ENCODE measurements at places on chromosomes 12 and 14.

GRCh38 chr14:99350751-99351150, 78.8 kb upstream of the BCL11B start:
- DNase-seq, result no peak

- DNase-seq, result no peak
Measured at GRCh38 chr14:105761842-105762241, 235.5 kb downstream of the TMEM121 start.

DNA sequence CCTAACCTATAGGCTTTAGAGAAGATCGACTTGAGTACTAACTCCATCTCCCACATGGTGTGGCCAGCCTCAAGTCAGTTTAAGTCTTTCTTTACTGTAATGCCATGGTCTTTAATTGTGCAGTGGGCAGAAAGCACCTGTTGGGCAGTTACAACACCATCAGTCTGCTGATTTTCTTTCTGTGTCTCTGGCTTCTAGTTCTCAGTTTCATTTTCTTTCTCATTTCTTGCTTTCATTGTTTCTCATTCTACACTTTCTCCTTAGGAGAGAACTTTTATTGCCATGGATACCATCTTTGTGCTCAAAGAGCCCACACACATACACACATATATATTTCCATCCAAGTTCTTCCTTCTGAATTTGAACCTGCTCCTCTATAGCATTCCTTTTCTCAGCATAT, 96.1 kb upstream of the SLC16A7 start:
- no peak for DNase-seq

DNA sequence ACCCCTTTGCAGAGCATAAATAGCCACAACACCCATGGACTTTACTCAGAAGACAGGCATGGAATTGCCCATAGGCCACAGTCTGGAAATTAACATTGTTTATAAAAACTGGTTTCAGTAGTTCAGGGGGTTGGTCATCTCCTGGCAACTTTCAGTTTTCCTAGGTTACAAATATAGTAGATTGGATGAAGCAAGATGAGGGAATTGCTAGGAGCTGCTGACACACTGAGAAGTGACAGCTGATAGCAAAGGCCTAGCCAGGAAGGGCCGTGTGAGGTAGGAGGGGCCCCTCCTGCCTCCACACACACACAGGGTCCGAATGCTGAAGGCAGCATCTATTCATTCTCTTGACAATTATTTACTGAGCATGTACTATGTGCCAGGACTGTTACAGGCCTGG, 8.3 kb downstream of the GALNT16 start:
- DNase-seq, result no peak

DNA sequence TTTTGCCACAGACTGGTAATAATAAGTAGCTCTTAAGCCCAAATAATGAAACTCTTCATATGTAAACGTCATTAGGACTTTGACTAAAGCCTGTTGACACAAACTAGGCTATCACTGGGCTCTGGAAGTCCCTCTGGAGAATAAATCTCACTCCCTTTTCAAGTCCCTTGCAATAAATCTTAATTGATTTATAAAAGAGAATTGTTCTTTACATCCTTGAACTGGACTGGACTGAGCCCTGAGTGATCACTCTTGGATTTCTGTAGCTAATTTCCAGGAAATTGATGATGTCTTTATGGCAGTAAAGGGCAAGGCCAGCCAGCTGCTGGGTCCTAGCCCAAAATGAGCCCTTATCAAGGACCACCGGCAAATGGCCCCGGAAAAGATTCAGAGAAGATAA, 1162.7 kb downstream of the BCL11B start:
- no peak for DNase-seq

DNA sequence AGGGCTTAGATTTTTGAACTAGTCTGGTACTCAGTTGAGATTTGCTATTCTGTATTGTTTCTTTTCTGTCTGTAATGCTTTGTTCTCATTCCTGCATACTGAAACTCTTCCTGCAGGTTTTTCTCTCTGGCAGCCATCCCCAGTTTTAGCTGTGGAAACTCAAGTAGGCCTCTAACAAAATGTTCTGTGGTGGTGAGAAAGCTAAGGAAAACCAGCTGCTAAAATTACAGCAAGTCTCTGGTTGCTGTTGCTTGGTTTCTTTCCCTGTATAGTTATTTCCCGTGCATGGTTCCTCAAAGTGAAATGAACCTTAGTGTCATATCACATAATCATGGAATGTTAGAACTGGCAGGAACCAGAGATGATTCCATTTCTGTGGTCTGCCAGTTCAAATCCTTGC, 442.5 kb downstream of the NRXN3 start:
- DNase-seq, result no peak

GRCh38 chr14:20460458-20461224, 593 bp downstream of the PIP4P1 start:
- no peak for DNase-seq

GRCh38 chr12:42648061-42648460, 58.5 kb upstream of the PRICKLE1 start:
- no peak for DNase-seq

GRCh38 chr14:65156568-65157366, 54.5 kb upstream of the MAX start:
- DNase-seq, result peak; percentile 87

- DNase-seq, result no peak
Measured at GRCh38 chr12:113057565-113058485, 1.3 kb downstream of the DTX1 start.

DNA sequence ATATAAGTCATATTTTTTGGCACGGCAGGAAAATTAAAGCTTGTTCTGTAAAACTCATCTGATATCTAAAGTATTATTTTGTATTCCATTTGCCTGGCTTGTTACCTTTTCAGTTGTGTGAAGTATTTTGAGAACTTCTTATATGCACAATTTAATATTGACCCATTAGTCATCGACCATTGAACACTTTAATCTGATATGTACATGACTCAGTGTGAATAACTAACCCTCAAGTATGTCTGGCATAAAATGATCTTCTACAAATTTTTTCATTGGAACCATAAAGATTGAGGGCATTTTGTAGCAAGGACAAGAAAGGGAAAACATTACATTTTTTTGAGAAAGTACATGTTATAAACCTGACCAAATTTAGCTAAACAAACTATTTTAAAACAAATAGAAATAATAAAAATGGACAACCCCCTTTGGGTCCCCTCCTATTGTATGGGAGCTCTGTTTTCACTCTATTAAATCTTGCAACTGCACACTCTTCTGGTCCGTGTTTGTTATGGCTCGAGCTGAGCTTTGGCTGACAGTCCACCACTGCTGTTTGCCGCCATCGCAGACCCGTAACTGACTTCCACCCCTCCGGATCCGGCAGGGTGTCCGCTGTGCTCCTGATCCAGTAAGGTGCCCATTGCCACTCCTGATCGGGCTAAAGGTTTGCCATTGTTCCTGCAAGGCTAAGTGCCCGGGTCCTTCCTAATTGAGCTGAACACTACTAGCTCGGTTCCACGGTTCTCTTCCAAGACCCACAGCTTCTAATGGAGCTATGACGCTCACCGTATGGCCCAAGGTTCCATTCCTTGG, 118.8 kb downstream of the SLC6A15 start:
- DNase-seq, result no peak

DNA sequence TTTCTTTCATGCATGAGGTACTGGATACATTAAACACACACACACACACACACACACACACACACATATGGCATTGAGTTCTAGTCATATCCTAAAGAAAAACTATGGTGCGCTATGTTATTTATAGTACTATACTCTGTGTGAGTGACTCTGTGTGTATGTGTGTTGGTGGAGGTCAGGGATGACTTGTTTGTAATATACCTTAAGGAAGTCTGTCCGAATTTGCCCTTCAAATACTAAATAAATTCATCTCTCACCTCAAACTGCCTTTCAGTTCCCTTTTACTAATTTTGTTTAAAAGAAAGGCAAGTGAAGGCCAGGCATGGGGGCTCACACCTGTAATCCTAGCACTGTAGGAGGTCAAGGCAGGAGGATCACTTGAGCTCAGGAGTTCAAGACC, 2.1 kb upstream of the AKAP5 start:
- no peak for DNase-seq

DNA sequence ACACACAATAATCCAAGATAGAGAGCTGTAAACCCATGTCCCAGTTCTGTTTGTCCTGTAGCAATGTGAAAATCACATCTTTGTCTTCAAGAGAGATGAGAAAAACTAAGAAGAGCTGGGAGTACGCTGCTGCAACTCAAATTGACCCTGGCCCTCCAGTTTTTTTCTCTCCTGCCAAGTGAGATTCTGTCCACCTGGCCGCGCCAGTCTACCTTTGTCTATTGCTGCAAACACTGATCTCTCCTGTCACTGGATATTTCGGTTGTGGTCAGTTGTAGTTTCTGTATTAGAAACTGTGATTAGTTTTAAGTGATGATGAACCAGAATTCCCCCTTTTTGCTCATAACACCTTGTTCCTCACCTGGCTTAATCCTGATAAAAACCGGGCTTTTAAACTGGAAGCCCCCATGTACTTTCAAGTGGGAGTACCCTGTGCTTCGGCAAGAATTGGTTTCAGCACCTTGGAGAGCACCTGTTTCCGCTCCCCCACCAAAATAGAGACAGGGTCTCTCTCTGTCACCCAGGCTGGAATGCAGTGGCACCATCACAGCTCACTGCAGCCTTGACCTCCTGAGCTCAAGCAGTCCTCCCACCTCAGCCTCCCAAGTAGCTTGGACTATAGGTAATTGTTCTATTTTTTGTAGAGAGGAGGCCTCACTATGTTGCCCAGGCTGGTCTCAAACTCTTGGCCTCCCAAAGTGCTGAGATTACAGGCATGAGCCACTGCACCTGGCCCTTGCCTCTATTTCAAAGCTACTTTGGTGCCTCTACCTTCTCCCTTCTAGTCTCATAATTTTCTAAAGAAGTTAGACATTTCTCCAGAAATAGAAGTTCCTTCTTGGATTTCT, 156.8 kb downstream of the PHETA1 start:
- DNase-seq, result no peak

GRCh38 chr12:40375076-40375475, 150.3 kb downstream of the LRRK2 start:
- DNase-seq, result peak; percentile 17

- no peak for DNase-seq
Measured at GRCh38 chr12:108136697-108137096, 7.6 kb downstream of the WSCD2 start.

- no peak for DNase-seq
Measured at GRCh38 chr12:13436182-13436581, 239.7 kb downstream of the EMP1 start.

- no peak for DNase-seq
Measured at GRCh38 chr14:101865288-101865687, 99.1 kb upstream of the DYNC1H1 start.

DNA sequence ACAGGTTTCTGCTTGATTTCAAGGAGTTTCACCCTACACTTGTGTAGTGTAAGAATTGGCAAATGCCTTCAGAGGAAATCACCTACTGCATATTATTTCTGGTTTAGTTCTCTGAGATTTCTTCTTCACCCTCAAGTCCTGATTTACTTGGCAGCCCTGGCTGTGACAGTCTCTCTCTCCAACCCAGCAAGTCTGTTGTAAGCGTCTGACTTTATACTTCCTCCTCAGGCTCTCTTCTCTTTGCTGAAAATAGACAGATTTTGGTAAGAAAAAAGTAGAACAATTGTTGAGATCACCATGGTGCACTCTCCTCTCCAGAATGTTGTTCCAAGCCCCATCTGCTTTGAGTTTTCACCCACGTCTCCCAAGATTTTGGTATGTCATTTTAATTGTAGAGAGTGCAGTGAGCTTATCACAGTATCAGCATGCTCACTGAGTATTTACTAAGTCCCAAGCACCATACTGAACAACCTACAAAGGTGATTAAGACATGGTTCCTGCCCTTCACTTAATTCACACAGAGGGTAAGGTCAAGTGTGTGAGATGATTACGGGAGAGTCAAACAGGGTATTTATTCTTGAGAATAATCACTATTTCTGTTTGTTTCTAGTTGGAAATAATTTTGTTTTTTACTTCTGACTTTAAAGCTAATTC, 148.7 kb downstream of the MDGA2 start:
- DNase-seq, result no peak

GRCh38 chr12:64998371-64999147, 122.5 kb downstream of the WIF1 start:
- DNase-seq, result no peak
